ENCODE measurements at places on chromosomes 2 and 18. TPM values are rescaled to one million over a fixed set of nuclear protein-coding genes. Genes with fewer than 3 reads are reported as not detected.

NAT8 gene
- total RNA-seq = not detected

IL1R1 gene
- 2.4 TPM for total RNA-seq

CCDC74B gene
- total RNA-seq = 12.2 TPM

PLB1 gene
- 0.77 TPM for total RNA-seq

FTCDNL1 gene
- total RNA-seq = 2.0 TPM

DNA sequence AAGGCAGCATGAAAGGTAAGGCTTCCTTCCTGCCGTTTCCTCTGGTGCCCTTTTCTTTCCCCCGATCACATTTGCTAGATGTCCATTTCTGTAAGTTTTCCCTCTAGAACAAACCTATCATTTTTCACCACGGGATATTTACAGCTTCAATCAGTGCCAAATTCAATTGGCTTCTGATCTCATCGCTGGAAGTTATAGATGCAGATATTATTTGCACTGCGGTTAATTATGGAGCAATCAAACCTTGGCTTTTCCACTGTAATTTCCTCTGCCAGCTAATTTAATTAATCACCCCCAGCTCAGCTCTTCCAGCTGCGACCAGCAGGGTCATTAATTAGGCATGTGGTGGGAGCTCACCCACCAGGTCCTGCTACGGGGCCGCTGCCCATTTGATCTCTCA is 86.1 kb downstream of the GBX2 start:
- H3K27me3 ChIP-seq = no peaks in the 10 kb centered on the region
- no peak overlapping the region for H3K27ac ChIP-seq
- no peaks in the 10 kb centered on the region for H3K36me3 ChIP-seq
- H3K4me3 ChIP-seq = no peak overlapping the region
- DNase-seq = no peak

GRCh38 chr18:79423211-79424007 is 27.7 kb downstream of the NFATC1 start:
- DNase-seq = no peak
- no peaks in the 10 kb centered on the region for H3K4me1 ChIP-seq
- H3K36me3 ChIP-seq = no peaks in the 10 kb centered on the region
- H3K27ac ChIP-seq = no peak overlapping the region
- no peak overlapping the region for H3K4me3 ChIP-seq
- H3K27me3 ChIP-seq = no peaks in the 10 kb centered on the region

DNA sequence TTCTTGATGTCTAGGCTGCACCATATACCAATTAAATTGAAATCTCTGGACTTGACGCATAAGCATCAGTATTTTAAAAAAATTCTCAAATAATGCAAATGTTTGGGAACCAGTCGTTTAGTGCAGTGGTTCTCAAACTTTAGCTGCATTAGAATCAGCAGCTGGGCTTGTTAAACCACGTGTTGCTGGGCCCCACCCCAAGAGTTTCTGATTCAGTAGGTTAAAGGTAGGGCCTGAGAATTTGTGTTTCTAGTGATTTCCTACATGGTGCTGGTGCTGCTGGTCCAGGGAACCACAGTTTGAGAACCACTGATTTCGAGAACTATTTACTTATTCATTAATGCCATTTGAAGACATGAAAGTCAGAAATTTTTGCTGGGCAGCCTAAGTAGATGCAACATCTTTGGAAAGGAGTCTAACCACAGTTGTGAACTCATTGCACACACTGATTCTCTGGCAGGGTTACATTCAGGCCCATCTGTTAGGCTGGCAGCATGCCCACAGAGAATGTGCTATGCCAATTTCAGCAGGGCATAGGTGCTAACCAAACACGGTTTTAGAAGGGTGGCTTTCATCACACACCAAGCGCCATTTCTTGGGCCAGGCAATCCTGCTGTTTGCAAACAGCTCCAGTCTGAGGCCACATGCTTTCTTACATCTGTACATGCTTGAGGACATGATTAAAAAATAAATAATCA is 26.4 kb upstream of the ATP5MC3 start:
- DNase-seq = no peak
- no peak overlapping the region for H3K4me3 ChIP-seq
- no peak overlapping the region for H3K27ac ChIP-seq
- H3K36me3 ChIP-seq = no peaks in the 10 kb centered on the region

DNA sequence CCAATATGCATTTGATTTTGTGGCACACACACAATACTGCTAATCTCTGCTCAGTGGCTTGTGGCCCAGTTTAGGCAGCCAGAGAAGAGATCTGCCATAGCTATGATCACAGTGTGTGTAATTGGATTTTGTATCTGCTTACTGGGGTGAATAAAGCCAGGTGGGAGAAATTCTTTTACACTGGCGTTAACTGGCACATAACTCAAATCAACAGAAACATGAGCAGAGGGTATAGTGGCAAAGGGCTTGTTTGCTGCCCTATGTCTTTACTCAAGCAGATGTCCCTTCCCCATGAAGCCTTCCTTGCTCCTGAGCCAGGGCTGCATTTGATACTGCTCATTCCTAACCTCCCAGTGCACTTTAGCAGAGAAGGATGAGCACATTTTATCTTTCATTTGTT is 28.5 kb downstream of the STON1 start:
- no peaks in the 10 kb centered on the region for H3K4me1 ChIP-seq
- DNase-seq = no peak
- H3K27me3 ChIP-seq = no peaks in the 10 kb centered on the region
- no peak overlapping the region for H3K4me3 ChIP-seq

DNA sequence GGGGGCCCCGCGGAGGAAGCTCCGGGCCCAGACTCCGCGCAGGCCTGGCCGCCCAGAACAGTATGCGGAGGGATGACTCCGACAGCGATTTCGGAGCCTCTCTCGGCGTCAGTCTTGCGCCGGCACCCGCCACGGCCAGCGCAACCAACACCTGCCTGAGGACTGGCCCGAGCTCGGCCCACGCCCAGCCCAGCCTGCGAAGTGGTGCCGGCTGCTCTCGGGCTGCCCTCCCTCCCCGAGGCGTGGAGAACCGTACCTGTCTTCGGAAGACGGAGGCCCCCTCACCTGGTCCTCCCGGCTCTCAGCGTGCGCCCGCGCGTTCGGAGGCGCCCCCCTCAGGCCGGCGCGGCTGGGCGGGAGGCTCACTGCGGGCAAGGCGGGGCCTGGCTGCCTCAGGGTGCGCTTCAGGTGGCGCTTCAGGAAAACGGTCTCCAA is at the start of gene M1AP:
Gene M1AP (minus strand): TSS at position 322 of the 435 bp plus-strand sequence. CDS start 8,055 bp downstream, outside the sequence.
- peaks cover 14% of the 10 kb centered on the region for H3K27me3 ChIP-seq
- H3K27ac ChIP-seq = no peak within 1 kb of the TSS
- no peaks in the 10 kb centered on the region for H3K36me3 ChIP-seq

- DNase-seq = peak; percentile 99
- H3K27me3 ChIP-seq = no peaks in the 10 kb centered on the region
- peak within 1 kb of the TSS; percentile 79 for H3K4me3 ChIP-seq
- peak within 1 kb of the TSS; percentile 82 for H3K27ac ChIP-seq
Measured at GRCh38 chr2:171434013-171434989, at the start of gene DCAF17. Gene DCAF17, plus strand, starts transcription at chr2:171434226. Its CDS starts 352 bp downstream, at chr2:171434578.

DNA sequence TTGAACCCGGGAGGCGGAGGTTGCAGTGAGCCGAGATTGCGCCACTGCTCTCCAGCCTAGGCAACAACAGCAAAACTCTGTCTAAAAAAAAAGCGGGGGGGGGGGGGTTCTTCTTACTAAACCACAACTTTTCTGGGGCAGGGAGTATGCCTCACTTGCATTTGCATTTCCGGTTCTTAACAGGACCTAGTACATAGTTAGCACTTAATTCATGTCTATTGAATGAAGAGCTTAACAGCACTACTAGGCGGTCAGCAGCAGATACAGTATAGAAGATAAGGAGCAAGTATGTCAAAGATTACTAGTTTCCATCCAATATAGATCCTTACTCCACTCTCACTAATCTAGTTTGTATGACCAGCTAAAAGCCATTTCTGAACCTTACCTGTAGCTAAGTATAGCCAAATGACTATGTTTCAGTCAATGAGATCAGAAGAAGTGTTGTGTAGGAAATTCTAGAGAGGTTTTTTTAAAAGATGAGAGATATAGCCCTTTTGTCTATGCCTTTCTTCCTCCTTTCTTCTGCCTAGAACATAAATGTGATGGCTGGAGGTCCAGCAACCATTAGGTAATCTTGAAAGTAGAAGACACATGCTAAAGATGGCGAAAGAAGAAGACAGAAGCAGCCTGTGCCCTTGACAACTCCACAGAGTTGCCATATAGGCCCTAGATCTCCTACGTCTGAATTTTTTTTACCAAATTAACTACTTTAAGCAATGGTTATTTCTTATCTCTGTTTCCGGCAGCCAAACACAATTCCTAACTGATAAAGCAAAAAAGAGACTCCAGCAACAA is 11.3 kb downstream of the HYCC2 start:
- no peak overlapping the region for H3K27ac ChIP-seq
- no peaks in the 10 kb centered on the region for H3K27me3 ChIP-seq
- no peak overlapping the region for H3K4me3 ChIP-seq
- peaks cover 12% of the 10 kb centered on the region for H3K36me3 ChIP-seq

DNA sequence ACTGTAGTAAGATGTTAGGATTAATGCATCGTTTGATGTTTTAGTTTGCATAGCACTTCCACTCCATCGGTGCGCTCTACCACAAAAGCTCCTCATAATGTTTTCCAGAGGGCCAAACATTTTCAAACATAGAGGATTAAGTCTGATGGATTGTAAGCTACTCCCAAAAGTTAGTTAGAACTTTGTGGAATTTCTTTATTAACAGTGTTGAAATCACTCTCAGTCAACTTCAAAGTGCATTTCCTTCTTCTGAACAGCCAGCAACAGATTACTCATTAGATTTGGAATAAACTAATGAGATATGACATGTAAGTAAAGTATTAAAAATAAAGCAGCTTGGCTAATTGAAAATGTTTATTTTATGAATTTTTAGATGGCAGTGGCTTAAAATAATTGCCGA is 30.1 kb upstream of the CTAGE1 start:
- H3K4me1 ChIP-seq = no peaks in the 10 kb centered on the region
- no peaks in the 10 kb centered on the region for H3K36me3 ChIP-seq

DNA sequence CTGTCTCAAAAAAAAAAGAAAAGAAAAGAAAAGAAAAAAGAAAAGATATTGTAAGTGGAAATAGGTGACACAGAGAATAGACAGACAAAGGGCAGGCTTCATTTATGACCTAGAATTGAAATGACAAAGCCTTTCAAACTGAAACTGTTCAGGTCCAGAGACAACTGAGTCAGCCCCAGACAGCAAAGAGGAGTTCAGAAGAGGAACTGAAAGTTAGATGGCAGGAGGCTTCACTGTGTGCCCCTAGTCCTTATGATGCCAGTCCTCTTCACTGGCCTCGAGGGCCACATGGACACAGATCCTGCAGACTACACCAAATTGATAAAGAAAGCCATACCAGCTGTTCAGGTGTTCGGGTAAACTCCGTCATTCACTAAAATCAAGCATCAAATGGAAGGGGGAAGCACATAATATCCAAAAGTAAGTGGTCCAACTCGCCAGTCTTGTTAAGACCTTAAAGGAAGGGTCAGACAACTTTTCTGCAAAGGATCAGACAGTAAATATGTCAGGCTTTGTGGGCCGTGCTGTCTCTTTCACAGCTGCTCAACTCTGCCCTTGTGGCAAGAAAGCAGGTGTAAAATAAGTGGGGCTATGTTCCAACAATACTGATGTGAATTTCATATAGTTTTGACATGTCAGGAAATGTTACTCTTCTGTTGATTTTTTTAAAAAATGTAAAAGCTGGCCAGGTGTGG is 231.9 kb upstream of the MGAT5 start:
- DNase-seq = no peak
- no peaks in the 10 kb centered on the region for H3K27me3 ChIP-seq
- H3K4me1 ChIP-seq = no peaks in the 10 kb centered on the region
- no peaks in the 10 kb centered on the region for H3K36me3 ChIP-seq
- no peak overlapping the region for H3K27ac ChIP-seq
- H3K4me3 ChIP-seq = no peak overlapping the region

GRCh38 chr2:72338076-72338475 is 190.4 kb upstream of the CYP26B1 start:
- H3K4me1 ChIP-seq = no peaks in the 10 kb centered on the region
- no peak overlapping the region for H3K27ac ChIP-seq
- no peaks in the 10 kb centered on the region for H3K36me3 ChIP-seq
- no peak for DNase-seq

DNA sequence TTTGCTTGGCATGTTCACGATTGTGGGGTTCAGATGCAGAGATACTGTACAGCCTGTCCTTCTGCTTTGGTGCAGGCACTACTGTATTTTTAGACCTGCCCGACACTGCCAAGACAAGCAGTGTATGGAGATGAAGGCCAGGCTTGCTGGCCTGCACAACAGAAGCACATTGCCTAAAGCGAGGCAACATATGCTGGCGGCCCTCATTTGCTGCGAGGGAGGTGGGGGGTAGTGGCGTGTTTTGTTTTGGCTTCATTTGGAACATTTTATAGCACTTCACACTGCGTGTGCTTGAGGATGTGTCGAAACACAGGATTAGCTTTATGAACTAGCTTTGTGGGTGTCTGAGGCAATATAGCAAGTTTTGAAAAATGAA is 27.0 kb downstream of the TMEM182 start:
- no peaks in the 10 kb centered on the region for H3K27me3 ChIP-seq
- no peaks in the 10 kb centered on the region for H3K4me1 ChIP-seq
- no peak for DNase-seq
- no peak overlapping the region for H3K4me3 ChIP-seq
- no peak overlapping the region for H3K27ac ChIP-seq

- peak; percentile 47 for DNase-seq
- no peaks in the 10 kb centered on the region for H3K36me3 ChIP-seq
Measured at GRCh38 chr2:137231628-137232027, 466.3 kb downstream of the THSD7B start.

- no peaks in the 10 kb centered on the region for H3K36me3 ChIP-seq
- no peaks in the 10 kb centered on the region for H3K27me3 ChIP-seq
- no peak for DNase-seq
- no peaks in the 10 kb centered on the region for H3K4me1 ChIP-seq
Measured at GRCh38 chr2:50879457-50879856, 152.5 kb downstream of the NRXN1 start.
